ENCODE measurements at places on chromosomes 1 and 21.

DNA sequence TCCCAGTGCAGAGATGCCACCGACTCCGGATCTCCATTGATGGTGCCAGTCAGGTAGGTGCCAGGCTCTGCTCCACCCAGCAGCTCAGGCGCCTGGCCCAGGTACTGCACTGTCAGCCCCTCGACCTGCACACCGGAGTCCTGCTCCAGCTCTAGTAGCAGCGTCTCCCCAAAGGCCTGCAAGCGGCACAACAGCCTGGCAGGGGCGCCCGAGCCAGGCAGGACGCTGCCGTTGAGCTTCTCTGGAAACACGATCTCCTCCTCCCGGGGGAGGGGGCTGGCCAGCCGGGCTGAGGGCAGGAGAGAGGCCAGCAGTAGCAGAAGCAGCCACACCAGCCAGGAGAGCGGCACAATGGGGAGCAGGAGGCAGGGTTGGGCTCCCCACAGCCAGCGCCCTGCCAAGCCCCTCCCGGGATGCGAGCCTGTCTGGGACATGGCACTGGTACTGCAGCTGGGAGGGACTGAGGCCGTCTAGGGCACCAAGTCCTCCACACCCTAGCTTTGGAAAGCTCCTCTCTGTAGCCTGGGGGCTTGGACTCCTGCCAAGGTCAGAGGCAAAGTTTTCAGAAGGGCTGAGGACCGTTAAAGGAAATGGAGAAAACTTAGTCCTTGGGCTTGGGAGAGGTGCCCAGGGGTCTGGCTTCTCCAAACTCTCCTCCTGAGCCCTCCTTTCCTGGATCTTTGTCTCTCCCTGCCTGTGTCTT lies 509 bp downstream of the ADAMTS4 start:
- no peak for DNase-seq

- DNase-seq, result no peak
These were observed 81.9 kb upstream of the LBR start for GRCh38 chr1:225509770-225510169.

DNA sequence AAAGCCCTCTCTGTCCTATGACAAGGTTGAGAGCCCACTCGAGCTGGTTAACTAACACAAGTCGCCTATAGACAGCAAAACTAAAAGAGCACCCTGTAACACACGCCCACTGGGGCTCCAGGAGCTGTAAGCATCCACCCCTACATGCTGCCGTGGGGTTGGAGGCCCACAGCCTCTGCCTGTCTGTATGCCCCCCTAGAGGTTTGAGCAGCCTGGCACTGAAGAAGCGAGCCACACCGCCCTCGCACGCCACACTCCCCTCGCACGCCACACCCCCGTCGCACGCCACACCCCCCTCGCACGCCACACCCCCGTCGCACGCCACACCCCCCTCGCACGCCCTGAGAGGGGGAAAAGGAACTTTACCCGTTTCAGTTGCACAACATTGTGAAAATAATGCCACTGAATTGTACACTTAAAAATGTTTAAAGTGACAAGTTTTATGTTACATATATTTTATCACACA lies 13.2 kb upstream of the HMGCL start:
- DNase-seq, result peak; percentile 63

DNA sequence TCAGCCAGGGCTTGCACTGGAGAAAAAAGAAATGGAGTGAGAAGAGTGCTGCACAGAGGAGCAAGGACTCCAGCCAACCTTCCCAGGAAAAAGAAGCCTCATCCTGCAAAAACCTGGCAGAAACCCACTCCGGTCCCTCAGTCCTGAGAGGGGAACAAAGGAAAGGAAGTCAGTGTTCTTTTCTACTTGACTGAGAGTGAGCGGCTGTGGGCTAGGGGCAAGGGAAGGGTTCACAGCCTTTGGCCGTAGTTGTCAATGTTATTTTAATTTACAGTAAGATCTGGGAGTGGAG lies 8.9 kb upstream of the GOLT1A start:
- DNase-seq, result no peak

GRCh38 chr21:37711836-37712568 lies 204.3 kb downstream of the KCNJ6 start:
- DNase-seq, result no peak

- DNase-seq, result no peak
These were observed 3.1 kb upstream of the DIPK1A start for GRCh38 chr1:92964316-92964715.

DNA sequence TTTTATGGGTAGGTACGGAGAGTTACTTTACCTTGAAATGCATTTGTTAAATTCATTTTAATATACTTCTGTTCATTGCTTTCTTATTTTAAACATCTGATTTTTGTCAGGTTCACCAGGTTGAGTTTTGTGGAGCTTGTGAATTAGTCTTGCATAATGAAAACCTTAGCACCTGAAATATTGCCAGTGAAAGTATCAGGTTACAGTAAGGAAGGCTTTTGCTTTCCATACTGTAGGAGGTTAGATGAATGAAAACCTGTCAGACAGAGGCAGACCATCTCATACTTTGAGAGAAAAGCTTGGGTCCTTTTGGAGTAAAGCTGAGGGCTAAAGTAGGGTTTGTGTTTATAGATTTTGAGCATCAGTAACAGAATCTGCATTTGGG lies 34.7 kb downstream of the THRAP3 start:
- DNase-seq, result no peak

DNA sequence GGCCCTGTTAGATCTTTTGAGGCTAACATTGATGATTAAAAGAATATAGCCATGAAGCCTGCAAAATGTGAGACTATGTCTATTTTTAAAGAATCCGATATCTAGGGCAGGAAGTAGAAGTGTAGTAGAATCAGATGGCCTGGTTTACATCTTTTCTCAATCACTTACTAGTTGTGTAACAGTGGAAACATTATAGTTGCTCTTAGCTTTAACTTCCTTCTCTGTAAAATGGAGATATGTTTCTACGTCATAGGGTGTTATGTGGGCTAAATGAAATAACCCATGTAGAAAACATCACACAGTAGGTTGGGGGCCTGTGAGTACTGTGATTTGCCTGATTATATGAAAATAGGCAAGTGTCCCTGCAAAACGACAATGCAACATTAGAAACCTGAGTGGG lies 4.4 kb upstream of the IGFN1 start:
- DNase-seq, result no peak

DNA sequence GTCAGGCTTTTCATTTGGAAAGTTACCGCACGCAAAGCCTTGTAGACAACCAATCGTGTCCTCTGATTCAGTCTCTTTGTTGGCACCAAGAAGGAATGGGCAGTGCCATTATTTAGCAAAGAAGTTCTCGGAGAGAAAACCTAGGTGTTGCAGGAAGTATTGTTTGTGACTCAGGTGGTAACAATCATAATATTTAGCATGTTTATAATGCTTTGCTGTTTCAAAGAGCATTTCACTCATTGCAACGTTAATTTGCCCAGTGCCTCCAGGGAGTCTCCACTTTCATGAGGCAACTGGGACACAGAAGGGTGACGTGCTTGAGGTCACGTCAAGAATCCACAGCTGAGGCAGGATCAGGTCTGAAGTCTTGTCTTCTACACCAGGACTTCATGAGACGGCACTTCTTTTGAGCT lies 31.4 kb downstream of the STPG1 start:
- no peak for DNase-seq

GRCh38 chr1:170318141-170318540 lies 172.4 kb downstream of the NTMT2 start:
- no peak for DNase-seq

DNA sequence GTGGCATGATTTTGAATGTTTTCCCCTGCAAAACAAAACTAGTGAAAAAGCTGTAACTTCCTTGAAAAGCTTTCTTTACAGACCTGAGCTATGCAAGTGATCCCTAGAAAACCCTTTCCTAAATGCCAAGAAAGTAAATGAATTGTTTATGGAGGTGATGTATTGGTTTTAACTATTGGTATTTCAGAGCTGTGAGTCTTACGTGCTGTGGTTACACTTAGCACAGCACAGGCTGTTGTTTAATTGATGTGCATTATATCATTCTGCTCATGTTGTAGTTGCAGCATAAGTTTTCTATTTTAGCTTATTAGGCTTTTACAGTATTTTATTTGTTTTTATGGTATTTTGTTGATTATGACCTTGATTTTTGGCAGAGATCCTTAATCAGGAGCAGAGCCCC lies 74.1 kb upstream of the DYNLT5 start:
- DNase-seq, result no peak

- DNase-seq, result no peak
These were observed 254.5 kb downstream of the DNM3 start for GRCh38 chr1:172095846-172096245.

DNA sequence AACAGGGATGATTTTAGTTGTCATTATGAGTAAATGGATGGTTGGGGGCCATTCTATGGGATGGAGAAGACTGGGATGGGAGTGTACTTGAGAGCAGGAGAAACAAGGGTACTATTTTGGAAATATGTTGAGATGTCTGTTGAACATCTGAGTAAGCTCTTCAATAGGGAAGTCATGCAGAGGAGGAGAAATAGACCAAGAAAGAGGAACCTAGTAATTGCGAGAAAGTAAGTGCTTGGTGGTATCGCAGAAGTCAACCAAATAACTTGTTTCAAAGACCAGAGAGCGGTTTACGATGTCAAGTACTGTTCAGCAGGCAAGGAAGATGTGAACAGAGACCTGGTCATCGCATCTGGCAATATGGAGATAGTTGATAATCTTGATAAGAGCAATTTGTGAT lies 22.4 kb upstream of the CHRM3 start:
- no peak for DNase-seq

- no peak for DNase-seq
These were observed 230.3 kb downstream of the DNAH14 start for GRCh38 chr1:225159793-225160192.

- no peak for DNase-seq
These were observed 109.0 kb upstream of the IPO9 start for GRCh38 chr1:201719812-201720521.
